ENCODE measurements at places on chromosomes 12 and 14.

- no peak for DNase-seq
Measured at GRCh38 chr14:77520555-77520954, 21.9 kb upstream of the ISM2 start.

DNA sequence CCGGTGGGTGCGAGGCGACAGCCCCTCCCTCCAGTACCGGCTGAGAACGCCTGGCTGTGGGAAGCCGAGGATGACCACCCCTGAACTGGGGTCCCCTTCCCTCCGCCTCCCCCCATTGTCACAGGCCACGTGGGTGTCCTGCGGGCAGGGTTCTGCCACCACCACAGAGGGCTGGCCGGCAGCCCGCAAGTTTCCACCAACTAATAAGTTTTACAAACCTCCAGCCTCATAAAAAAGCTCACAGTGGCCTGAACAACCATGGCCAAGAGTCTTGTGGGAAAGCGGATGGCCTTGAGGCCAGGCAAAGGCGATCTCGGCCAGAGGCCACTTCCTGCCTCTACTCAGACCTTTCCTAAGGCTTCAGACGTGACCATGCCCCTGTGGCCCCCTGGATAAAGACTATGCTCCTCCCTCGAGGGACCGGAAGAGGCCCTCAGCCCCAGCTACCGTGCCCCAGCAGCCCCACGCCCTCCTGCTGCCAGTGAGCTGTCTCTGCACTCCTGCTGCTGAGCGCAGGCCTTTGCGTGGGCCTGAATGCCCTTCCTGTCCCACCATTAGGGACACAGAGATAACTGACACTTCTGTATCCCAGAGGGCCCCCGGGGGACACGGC lies 46.1 kb upstream of the DLK1 start:
- DNase-seq = no peak

DNA sequence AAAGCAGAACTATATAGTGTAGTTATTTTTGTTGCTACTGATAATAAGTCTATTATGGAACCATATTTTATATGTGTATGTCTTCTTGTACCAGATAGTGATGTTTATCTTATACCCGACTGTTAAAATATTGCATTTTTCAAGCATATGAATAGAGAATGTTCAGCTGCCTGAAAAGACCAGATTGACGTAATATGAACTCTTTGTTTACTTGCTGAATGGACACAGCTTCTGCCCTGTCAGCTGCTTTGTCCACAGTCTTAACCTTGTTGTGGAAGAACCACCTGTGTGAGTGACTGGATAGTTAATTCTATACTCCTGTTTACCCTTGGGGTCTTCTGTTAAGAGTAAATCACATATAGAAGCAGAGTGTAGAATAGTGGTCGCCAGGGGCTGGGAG lies 109.3 kb downstream of the LGR5 start:
- DNase-seq = no peak

- DNase-seq = no peak
Measured at GRCh38 chr12:65605019-65605418, 219.3 kb upstream of the HMGA2 start.

DNA sequence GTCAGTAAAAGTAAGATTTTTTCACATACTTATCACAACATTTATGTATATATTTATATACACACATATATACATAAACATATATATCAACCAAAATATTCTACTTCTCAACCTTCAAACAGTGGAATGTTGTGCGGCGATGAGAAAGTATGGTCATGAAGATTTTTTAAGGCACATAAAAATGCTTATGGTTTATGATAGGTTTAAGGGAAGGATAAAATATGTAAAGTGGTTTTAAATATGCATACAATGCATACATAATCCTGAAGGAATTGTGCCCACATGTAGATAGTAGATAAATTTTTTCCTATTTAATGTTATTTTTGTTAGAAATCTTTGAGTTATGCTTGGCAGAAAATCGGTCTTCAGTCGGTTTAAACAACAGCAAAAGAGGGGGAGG lies 182.7 kb downstream of the ANO6 start:
- no peak for DNase-seq

GRCh38 chr14:28953973-28954372 lies 187.4 kb downstream of the FOXG1 start:
- DNase-seq = no peak

GRCh38 chr12:43763769-43764168 lies 5.0 kb downstream of the IRAK4 start:
- DNase-seq = no peak

- peak; percentile 82 for DNase-seq
Measured at GRCh38 chr12:106978035-106978800, 8.7 kb downstream of the MTERF2 start.

DNA sequence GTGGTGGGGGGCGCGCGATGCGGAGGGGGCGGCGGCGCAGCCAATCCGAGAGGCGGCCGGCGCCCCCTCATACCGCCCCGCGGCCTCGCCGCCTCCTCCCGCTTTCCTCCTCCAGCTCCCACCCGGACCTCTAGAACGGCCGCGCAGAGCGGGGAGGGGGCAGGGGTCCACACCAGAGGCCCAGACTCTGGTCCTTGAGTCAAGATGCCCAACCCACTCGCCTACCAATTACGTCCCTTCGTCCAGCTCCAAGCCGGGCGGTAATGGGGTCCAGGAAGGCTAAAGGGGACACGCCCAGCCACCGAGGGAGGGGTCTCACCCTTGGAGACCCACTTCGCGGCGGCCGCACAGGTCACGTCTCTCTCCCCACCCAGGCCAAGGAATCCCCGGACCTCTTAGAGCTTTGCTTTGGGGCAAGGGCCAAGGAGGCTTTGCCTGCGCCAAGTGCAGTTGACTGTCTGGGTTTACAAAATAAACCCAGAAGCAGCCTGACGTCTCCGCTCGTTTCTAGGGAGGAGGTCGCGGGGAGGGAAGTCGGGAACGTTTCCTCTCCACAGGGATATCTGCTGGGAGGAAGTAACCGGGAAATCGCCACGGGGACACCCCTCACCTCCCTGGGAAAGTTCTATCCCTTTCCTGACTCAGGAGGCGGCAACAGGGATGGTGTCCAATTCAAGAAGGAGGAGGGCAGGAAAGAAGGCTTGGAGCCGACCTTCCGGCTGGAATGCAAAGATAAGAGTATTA lies 394 bp upstream of the AMIGO2 start:
- DNase-seq = peak; percentile 40

GRCh38 chr14:94926176-94926575 lies 156.3 kb upstream of the GSC start:
- no peak for DNase-seq

GRCh38 chr14:101758913-101759593 lies 2.5 kb upstream of the PPP2R5C start:
- no peak for DNase-seq

DNA sequence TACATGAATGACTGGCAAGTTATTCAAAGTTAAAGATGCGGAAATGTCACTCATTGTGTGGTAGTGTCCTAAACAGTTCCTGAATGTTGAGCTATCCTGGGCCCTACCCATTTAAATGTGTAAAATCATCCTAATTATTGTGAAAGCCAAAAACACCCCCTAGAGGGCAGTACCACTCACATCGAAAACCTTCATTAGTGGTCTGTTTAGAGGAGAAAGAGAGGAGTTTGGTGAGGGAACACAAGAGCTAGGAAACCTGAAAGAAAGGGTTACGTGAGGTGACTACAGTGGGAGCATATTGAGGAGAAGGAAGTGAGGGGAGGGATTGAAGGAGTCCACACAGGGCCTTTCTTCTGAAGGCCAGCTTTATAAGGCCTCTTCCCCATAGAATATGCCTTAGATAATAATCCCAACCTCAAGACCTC lies 2.5 kb upstream of the TEP1 start:
- DNase-seq = peak; percentile 61

GRCh38 chr12:27343255-27344000 lies 10.8 kb downstream of the BMAL2 start:
- no peak for DNase-seq

- DNase-seq = no peak
Measured at GRCh38 chr14:55328317-55328716, 57.1 kb downstream of the FBXO34 start.

DNA sequence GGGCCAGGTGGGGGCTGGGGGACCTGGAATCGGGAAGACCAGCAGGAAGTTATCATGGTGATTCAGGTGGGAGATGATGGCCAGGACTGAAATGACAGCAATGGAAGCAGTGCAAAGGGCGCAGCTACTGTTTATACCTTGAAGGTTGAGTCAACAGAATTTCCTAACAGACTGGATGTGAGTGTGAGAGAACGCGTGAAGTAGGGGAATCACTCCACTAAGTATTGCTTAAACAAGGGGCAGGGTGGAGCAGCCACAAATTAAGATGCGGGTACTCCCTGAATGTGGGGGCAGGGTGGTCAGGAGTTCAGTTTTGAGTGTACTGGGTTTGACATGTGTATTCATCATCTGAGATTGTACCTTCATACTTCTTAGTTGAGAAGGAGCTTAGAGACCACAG lies 45.1 kb downstream of the MYF5 start:
- DNase-seq = no peak

DNA sequence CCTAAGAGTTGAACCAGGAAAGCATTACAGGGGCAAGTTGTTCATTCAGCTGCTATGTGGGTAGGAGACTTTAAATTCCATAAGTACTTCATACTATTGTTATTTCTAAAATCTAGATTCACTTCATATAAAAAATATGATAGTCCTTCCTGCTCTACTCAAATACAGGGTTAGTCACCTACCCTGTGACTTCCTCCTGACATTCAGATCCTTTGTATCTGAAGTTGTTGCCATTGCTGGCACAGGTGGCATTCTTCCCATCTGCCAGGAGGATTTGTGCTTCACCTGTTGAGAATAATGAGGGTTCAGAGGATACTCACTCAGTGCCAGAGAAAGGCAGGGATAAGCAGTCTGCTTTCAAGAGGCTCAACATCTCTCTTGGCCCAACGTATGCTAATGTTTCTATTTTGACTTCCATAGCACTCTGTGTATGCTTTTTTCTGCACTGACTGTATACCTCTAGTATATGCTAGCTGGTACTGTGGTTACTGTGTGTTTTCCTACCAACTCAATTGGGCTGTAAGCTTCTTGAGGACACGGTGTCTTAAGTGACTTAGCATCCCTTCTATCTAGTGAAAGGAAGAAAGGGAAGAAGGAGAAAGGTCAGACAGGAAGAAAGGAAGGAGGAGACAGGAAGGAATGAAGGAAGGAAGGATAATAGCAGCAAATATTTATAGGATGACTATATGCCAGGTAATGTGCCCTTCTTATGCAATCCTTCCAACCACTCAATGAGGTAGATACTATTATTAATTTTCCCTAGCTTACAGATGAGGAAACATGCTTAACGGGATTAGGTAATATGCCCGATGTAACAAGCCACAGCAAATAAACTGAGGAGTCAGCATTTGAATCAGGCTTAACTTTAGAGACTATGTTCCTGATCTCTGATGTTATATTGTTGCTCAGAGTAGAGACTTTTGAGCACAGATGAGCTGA lies 38.5 kb upstream of the FGF6 start:
- no peak for DNase-seq

- DNase-seq = no peak
Measured at GRCh38 chr12:92503029-92503931, 199.5 kb upstream of the PLEKHG7 start.

DNA sequence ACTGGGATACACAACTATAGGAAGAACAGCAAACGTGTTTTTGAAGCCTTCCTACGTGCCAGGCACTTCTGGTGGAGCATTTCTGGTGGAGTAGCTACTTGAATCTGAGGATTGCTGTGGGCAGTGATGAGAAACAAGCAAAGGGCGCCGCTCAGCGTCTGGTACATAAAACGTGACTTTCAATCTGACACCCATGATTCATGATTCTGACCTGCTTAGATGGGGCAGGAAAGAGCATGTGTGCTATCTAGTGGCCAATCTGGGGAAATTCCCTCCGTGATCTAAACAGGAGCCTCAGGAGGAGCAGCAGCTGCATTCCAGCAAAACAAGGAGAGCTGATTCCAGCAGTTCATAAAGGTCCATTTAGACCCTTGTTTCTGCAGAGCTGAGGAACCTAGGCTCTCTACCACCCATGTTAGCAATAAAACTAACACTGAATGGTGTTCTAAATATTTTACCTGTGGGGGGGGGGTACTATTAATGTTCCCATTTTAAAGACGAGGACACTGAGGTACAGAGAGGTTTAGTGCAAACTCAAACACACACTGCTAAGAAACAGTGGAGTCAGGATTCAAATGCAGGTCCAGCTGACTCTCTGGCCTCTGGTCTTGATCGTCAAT lies 37.8 kb downstream of the PAH start:
- DNase-seq = no peak

- no peak for DNase-seq
Measured at GRCh38 chr12:26265606-26266005, 70.2 kb downstream of the SSPN start.

Data from colonic mucosa (tissue), 4 donors.